ENCODE measurements at places on chromosomes 13 and 19.
A peak's percentile ranks its signal among the peaks of the same experiment; 100 is the strongest.

DNA sequence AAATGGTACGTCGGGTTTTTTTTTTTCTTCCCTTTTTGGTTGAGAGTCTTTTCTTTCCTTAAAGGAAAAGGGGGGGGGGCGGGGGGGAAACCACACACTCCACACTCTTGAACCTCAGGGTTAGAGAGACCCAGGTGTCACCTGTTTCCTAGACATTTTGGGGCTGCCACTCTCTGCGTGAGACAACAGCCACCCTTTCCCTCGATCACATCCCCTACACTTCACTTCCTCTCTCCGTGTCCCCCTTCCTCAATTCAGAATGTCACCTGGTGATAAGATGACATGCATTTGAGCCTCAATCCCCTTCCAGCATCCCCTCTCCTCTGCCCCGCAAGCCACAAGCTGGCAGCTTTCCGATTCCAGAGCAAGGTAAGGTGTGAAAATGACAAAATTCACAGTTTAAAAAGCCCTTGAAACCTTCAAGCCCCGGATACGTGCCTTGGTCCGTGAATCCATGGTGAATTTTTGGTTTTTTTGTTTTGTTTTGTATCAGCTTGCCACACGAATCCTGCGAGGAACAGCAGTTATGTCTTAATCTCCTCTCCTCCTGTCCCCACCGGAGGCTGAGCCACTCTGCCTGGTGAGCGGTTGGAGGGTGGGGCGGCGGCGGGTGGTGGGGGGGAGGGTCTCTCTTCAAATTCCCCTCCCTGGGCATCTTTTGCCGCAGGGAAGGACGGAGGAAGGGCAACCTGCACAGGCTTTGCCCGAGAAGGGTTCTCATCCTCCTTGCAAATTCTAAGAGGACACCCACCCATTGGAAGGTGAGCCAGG is 4.2 kb downstream of the PTPRS start:
- no peak for DNase-seq

DNA sequence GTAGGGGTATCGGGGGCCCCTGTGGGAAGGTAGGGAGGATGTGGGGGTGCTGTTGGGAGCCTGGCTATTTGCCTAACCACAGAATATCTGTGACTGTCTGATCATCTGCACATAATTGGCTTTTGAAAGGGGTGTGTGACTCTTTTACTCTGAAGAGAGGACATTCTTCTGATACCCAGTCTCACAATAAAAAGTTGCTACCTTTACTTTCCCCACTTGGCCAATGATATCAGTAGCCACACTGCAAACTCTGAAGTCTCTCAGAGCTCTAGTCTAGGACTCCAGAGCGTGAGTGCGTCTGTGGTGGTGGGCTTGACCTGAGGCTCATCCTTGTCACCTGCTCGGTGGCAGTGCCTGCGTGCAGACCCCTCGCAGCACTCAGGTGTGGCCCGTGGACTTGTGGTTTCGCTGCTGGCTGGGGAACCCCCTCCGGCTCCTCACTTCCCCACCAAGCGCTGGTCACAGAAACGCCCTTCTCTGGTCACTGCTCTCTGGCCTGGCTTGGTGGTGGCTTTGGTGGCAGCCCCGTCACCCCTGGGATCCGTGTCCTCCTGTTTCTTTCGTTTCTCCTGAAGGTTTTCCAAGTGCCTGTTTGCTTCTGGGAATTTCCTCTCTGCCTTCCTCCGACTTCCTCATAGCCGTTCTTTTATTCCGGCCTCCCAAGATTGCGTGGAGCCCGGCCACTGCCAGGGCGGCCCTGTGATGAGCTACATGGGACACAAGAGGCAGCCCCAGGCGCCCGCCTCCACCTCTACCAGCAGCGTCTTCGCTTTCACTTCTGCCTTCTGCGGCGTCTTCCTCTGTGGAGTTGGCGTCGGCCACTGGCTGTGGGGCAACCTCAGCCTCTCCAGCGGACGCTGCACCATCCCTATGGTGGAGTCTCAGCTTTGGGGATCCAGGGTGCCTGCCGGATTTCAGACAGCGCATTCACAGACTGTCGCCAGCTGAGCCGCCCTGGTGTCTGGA is 78.0 kb downstream of the ATP11A start:
- DNase-seq, result no peak

GRCh38 chr13:95418946-95419345 is 117.7 kb upstream of the ABCC4 start:
- no peak for DNase-seq

- DNase-seq, result no peak
Observed at GRCh38 chr19:18108897-18109296, 11.3 kb downstream of the MAST3 start.

- no peak for DNase-seq
Observed at GRCh38 chr13:22262001-22262885, 591.4 kb downstream of the FGF9 start.

- peak; percentile 72 for DNase-seq
Observed at GRCh38 chr13:113153810-113154748, 4.4 kb upstream of the PROZ start.

DNA sequence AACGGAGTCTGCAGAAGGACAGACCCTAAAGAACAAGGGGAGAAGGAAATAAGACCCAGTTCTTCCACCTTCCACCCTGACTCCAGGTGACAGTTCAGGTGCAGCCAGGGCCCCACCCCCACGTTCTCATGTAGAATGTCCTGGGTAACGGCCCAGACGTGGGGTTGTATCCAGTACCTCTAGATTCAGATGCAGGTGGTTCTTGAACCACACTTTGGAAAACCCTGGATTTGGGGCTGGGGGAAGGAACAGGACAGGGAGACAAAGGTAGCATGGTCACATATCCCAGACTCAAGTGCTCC is 2.2 kb downstream of the DMPK start:
- no peak for DNase-seq

- DNase-seq, result no peak
Observed at GRCh38 chr13:74696148-74696922, 562.1 kb upstream of the KLF12 start.

DNA sequence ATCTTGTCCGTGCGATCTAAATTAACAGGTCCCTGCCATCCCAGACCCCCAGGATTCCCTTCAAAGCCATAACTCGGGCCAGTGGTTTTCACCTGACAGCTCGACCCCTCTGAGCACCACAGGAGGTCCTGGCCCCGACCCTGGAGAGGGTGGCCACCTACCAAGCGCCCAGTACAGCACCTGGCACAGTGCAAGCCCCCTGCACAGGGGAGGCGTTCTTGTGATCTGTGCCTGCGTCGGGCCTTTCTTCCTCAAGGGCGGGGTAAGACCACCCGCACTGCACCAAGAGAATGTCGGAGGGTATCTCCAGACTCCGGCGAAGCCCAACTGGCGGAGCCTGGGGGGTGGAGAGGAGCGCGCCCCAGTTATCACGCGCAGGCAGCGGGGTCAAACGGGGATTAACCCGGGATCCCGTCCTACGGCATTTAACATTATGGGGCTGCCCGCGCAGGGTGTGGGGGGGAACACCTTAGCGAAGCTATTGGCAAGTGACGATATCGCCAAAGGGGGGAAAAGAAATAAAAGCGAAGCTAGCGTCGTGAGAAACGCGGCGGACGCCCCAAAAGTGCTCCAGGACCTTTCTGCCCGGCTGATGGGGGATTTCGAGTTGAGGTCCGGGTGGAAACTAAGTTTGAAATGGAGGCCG is 1.3 kb upstream of the HNRNPL start:
- DNase-seq, result peak; percentile 54

DNA sequence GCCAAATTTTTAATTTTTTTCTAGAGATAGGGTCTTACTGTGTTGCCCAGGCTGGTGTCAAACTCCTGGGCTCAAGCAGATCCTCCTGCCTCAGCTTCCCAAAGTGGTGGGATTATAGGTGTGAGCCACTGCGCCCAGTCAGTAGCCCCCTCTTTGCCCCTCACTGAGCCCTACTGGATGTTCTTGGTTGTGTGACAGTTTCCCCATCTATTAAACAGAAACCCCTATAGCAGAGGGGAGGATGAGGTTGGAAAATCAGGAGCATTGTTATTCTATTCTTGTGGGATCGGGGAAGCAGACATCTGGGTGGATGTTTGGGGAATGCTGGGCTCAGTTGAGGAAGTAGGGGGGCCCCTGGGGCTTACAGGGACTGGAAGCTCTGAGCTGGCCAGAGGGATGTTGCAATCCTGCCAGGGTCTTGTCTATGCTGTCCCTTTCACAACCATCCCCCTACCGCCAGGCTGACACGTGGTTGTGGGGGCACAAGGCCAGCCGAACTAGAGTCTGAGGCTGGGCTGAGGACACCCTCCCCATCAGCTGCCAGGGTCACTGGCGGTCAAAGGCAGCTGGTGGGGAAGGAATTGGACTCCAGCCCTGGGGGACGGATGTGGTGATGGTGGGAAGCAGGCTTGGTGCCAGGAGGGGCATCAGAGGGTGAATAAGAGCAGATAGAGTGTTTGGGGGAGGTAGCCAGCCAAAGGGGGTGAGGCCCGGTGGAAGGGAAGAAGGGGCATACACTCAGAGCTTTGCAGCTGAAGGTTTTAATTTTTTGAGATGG is 10.9 kb downstream of the APOC1 start:
- DNase-seq, result no peak

- DNase-seq, result no peak
Observed at GRCh38 chr19:35629332-35629633, 447 bp downstream of the RBM42 start.

DNA sequence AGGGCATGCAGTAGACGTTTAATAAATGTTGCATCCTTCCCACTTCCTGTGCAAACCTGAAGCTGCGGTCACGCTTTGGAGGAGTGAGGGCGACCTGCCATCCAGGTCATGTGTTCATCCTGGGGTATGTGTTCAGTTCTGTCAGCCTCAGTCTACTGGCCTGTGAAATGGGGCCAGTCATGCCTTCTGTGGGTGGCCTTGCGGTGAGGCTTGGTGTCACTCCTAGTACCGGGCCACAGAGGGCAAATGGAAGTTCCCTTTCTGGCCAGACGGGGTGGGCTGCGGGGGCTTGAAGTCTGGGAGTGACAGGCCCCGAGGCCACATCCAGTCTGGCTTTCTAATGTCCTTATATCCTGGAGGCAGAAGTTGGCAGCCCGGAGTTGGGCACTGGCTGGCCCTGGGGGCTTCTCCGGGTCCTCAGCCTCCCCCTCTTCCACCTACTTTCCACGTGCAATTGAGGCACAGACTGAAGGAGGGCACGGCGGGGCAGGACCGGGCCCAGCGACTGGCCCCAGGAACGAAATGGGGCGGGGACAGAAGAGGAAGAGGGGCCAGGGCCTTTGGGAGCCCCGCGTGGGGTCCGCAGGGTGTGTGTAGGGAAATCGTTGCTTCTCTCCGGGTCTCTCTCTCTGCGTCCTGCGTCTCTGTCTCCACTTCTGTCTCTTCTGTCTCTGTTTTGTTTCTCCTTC is 11.1 kb downstream of the PDE4A start:
- peak; percentile 50 for DNase-seq

DNA sequence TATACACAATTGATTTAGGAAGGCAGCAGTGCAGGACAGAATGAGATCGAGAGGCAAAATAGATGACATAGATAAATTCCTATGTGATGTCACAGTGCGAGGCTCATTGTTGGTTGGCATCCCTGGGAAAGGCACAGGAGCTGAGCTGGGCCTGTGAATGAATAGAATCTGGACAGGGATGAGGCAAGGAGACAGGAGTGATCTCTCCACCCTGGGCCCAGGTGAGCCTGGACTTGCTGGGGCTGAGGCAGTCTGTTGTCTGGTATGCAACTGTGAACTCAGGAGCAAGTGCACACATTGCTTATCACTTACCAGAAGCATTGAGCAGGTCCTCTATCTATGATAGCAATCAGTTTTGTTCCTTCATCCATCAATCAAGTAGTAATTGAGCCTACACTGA is 48.2 kb upstream of the ESD start:
- no peak for DNase-seq

- peak; percentile 6 for DNase-seq
Observed at GRCh38 chr13:107203146-107203847, 635.4 kb upstream of the ARGLU1 start.

DNA sequence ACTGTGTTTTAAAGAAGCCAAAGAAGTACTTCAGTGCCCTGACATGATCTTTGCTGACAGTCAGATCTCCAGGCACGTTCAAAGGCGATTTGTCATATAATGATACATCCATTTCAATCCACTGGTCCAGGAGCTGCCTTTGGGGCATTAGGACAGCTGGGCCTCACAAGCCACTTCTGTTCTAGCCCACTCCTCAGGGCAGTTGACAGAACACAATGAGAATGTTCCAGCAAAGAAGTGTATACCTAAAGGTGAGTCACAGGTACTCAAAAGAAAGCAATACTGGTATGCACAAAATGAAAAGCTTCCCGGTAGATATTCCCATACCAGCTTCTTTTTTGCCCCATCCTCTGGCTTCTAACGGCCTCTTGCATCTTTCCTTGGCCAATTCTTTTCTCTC is 12.5 kb upstream of the MAP3K10 start:
- DNase-seq, result no peak

DNA sequence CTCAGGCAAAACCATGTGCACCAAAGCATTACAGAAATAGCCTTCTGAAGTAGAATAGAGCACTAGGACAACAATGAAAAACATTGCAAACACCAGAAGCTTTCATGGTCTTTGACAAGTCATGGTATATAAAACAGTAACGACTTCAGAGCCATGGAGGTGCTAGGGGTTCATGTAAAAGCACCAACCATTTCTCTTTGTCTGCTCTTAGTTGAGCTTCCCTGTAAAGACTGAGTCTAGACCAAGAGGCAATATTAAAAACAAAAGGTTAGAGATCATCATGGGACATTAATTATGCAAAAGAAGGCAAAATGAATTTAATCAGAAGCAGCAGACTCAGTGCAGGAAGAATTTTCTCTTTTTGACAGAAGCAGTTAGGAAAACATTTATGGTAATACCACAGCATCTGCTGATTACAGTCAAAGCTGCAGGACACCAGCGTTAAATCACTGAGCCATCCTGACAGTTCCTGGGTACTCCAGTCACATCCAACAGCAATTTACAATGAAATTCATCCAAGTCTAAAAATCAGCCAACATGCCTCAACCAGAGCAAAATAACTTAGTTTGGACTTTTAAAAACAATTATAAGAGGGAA is 476.8 kb downstream of the DIAPH3 start:
- no peak for DNase-seq

- no peak for DNase-seq
Observed at GRCh38 chr13:22793598-22794134, 387.1 kb upstream of the SGCG start.

GRCh38 chr19:5132206-5132560 is 163.3 kb downstream of the KDM4B start:
- DNase-seq, result no peak

- DNase-seq, result peak; percentile 59
Observed at GRCh38 chr19:46840498-46840942, 10.1 kb downstream of the AP2S1 start.

- no peak for DNase-seq
Observed at GRCh38 chr19:10372690-10373089, 7.7 kb downstream of the TYK2 start.

DNA sequence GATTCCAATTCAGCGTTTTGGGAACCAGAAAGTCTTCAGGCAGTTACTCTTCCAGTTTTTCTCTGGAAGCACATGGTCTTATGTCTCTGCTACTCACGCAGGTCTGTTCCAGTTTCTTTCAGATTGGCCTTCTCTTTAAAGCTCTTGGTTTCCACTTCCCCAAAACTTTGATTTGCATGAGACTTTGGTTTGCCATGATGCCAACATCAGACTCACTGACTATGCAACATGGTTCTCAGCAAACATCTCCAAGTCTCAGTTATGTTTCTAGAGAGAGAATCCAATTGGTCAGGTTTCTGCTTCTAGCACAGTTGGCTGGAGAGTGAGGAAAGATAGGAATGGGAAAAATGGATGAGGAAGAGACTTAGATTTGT is 3.1 kb downstream of the AKAP11 start:
- DNase-seq, result no peak

All from activated CD4-positive, alpha-beta T cell treated with anti-CD3 and anti-CD28 coated beads for 48 hours (primary cell).